Common myeloid progenitor, CD34-positive (primary cell): ENCODE measurements at places on chromosomes 7 and 10.

- no peak overlapping the region for H3K4me3 ChIP-seq
- DNase-seq = peak; percentile 45
- H3K27ac ChIP-seq = no peak overlapping the region
- H3K36me3 ChIP-seq = no peaks in the 10 kb centered on the region
- H3K4me1 ChIP-seq = peaks cover 2% of the 10 kb centered on the region
These were observed 16.8 kb upstream of the MTPN start for GRCh38 chr7:135993950-135994349.

DNA sequence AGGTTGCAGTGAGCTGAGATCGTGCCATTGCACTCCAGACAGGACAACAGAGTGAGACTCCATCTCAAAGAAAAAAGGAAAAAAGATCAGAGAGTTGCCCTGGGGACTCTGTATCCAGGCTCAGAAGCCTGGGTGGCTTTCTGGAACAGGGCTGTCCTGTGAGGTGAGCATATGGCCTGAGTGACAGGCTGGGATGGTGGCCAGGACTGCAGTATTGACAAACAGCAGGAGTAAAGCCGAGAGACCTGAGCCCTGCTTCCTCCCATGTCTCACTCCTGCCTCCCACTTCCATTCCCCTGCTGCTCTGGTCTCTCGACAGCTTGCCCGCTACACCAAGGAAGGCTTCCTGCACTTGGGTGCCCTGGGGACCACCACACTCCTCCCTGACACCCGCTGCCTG is 578.5 kb downstream of the GALNT17 start:
- no peak overlapping the region for H3K27ac ChIP-seq
- no peak for DNase-seq
- H3K4me1 ChIP-seq = no peaks in the 10 kb centered on the region
- H3K4me3 ChIP-seq = no peak overlapping the region

GRCh38 chr7:50696810-50697582 is 85.7 kb downstream of the GRB10 start:
- H3K4me3 ChIP-seq = peak overlapping the region; percentile 6
- H3K27ac ChIP-seq = no peak overlapping the region
- no peaks in the 10 kb centered on the region for H3K4me1 ChIP-seq
- no peaks in the 10 kb centered on the region for H3K36me3 ChIP-seq
- peak; percentile 56 for DNase-seq

DNA sequence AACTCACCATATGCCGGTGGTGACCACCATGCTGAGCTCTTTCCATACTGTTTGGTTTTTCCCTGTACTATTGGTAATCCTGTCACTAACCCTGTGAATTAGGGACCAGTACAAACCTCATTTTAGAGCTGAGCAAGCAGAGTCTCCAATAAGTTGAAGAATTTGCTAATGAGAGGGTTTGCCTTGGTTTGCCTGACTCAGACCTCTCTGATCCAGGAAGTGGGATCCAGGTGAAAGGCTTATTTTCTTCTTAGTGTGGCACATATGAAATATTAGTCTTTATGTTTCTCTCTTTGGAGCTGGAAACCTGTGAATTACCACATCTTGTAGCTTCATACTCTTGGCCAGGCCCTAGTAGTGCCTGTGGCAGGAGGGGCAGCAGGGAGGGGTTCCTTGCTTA is 114.1 kb upstream of the IGFBP3 start:
- H3K27me3 ChIP-seq = no peaks in the 10 kb centered on the region
- H3K27ac ChIP-seq = no peak overlapping the region
- DNase-seq = no peak
- no peak overlapping the region for H3K4me3 ChIP-seq
- H3K36me3 ChIP-seq = no peaks in the 10 kb centered on the region

GRCh38 chr7:94529516-94529915 is 19.9 kb downstream of the CASD1 start:
- peaks cover 17% of the 10 kb centered on the region for H3K36me3 ChIP-seq
- peak overlapping the region; percentile 1 for H3K27ac ChIP-seq
- DNase-seq = no peak
- no peak overlapping the region for H3K4me3 ChIP-seq

DNA sequence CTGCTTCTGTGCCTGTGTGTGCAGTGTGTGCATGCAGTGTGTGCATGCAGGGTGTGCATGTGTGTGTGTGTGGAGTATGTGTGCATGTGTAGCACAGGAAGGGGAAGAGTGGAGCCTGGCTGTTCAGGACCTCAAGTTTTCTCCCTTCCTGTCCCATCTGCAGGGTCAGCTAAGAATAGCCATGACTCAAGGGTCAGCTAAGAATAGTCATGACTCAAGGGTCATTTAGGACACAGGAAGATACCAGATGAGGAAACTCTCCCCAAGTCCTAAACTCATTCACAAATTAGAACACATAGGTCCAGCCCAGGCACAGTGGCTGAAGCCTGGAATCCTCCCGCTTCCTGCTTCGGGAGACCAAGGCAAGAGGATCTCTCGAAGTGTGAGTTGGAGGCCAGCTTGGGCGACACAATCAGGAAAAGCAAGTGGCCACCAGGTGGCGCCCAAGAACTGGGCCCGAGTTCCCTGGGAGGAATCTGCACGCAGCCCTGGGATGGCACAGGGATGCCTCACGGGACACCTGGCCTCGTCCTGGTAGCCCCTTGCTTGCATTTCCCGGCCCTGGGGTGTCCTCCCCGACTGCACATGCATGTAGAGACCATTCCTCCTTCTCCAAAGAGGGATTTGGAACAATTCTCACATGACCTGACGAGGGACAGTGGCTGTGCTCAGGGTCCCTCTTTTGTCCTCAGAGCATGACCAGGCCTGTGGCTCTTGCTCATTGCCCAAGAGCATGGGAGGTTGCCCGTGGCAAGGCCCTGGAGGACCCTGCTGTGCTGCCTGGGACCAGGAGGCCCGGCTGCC is 21.4 kb upstream of the VOPP1 start:
- DNase-seq = peak; percentile 46
- H3K27ac ChIP-seq = no peak overlapping the region
- H3K4me3 ChIP-seq = no peak overlapping the region
- no peaks in the 10 kb centered on the region for H3K36me3 ChIP-seq

GRCh38 chr7:37440738-37441385 is 7.8 kb downstream of the ELMO1 start:
- H3K27ac ChIP-seq = peak overlapping the region; percentile 41
- peak; percentile 86 for DNase-seq
- H3K4me3 ChIP-seq = no peak overlapping the region
- no peaks in the 10 kb centered on the region for H3K36me3 ChIP-seq
- no peaks in the 10 kb centered on the region for H3K27me3 ChIP-seq

DNA sequence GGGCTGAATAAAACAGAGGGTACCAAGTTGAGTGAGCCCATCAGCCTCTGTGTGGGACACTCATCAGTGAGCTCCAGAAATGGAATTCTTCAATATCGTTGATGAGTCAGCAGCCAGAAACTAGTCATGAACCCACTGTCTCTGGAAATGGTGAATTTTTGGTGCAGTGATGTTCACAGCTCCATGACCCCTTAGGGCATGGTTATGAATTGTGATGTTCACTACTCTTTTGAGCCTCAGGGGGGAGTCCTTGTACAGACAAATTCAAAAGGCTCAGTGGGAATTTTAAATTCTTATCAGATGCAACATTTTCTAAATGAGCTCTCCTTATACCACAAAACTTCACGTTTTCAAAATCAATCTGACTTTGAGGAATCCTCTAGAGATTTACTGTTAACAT is 335.7 kb downstream of the PHTF2 start:
- H3K27me3 ChIP-seq = no peaks in the 10 kb centered on the region
- no peak overlapping the region for H3K27ac ChIP-seq
- H3K36me3 ChIP-seq = no peaks in the 10 kb centered on the region
- DNase-seq = no peak

- H3K4me1 ChIP-seq = peaks cover 45% of the 10 kb centered on the region
- H3K27ac ChIP-seq = no peak overlapping the region
- H3K27me3 ChIP-seq = no peaks in the 10 kb centered on the region
These were observed 2.2 kb upstream of the CREB3L2 start for GRCh38 chr7:138004046-138004445.

GRCh38 chr10:48289501-48290238 is 15.2 kb upstream of the FRMPD2 start:
- H3K4me3 ChIP-seq = no peak overlapping the region
- no peak overlapping the region for H3K27ac ChIP-seq
- DNase-seq = peak; percentile 52
- H3K27me3 ChIP-seq = no peaks in the 10 kb centered on the region

DNA sequence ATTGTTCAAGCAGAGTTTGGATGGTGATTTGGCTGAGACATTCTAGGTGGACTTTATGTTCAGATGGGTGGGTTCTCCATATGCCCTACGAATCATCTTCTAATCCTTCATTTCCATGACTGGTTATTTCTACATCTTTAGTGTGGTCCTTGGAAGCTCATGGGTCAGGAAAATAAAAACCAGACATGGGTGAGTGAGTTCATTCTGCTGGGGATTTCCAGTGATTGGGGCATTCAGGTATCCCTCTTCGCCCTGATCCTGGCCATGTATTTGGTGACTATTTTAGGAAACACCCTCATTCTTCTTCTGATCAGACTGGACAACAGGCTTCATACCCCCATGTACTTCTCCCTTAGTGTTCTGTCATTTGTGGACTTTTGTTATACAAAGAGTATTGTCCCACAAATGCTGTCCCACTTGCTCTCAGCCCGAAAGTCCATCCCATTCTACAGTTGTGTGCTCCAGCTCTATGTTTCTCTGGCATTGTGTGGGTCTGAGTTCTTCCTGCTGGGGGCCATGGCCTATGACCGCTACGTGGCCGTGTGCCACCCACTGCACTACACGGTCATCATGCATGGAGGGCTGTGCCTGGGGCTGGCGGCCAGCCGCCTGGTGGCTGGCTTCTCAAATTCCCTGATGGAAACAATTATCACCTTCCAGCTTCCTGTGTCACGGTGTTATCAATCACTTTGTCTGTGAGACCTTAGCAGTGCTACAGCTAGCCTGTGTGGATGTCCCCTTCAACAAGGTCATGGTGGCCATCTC is 19.2 kb upstream of the OR6B1 start:
- H3K4me1 ChIP-seq = no peaks in the 10 kb centered on the region
- DNase-seq = no peak
- H3K27me3 ChIP-seq = no peaks in the 10 kb centered on the region
- H3K4me3 ChIP-seq = no peak overlapping the region

DNA sequence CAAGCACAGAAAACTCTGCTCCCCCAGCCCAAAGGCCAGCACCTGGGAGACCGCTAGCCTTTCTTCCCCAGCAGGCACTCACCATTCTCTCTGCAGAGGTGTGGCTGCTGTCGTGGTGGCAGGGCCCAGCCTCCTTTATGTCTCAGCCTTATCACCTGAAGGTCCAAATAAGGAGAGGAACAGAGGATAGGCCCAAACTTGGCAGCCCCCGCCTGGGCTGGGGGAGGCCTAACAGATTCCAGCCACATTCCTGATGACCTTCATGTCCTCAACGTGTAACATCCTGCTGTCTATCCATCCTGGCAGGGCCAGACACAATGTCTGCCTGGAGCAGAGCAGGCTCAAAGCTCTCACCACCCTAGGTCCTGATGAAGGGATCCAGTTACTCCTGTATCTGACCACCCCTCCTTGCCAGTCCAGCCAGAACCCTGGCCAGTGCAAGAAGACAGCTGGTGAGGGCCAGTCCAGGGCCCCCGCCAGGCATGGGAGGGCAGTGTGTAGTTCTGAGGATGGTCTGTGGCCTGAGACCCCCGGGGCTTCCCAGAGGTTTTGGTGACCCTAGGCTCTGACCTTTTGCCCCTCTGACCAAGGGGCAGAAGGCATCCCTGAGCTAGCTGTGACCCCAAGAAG is at the start of gene MYL7:
TSS of gene MYL7 (minus strand) at position 112 of the 630 bp plus-strand sequence. CDS start at position 85, 27 bp downstream.
- peaks cover 12% of the 10 kb centered on the region for H3K4me1 ChIP-seq
- no peaks in the 10 kb centered on the region for H3K36me3 ChIP-seq
- no peak within 1 kb of the TSS for H3K4me3 ChIP-seq
- H3K27ac ChIP-seq = no peak within 1 kb of the TSS
- no peak for DNase-seq

GRCh38 chr10:69123306-69123746 is 652 bp upstream of the VPS26A start:
- peak overlapping the region; percentile 71 for H3K4me3 ChIP-seq
- peaks cover 18% of the 10 kb centered on the region for H3K4me1 ChIP-seq
- H3K27ac ChIP-seq = peak overlapping the region; percentile 89
- no peaks in the 10 kb centered on the region for H3K36me3 ChIP-seq
- H3K27me3 ChIP-seq = no peaks in the 10 kb centered on the region

DNA sequence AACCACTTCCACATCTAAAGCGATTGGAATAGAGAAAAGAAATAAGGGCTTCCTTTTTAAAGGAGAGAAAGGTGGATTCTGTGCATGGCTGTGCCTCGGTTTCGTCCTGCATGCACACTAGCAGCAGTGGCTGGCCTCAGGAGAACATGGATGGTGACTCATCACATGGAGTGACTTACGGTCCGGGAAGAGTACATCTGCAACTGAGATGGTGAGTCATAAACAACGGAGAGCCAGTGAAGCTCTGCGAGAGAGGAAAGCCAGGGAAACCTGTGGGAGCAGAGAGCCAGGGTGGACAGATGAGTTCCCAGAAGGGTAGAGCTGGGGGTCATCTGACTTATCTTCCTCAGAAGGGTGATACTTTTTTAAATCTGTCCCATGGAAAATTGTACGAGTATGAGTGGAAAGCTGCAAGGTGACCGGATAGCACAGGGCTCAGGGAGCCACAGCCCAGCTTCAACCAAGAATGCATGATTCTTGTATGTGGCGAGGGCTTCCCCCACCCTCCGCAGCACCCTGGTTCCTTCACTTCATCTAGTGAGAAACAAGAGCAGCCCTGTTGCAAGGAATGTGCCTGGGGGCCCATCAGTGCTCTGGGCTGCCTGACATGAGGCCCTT is 259.1 kb downstream of the KLF6 start:
- no peak overlapping the region for H3K4me3 ChIP-seq
- no peak for DNase-seq
- H3K36me3 ChIP-seq = no peaks in the 10 kb centered on the region
- H3K4me1 ChIP-seq = no peaks in the 10 kb centered on the region
- no peaks in the 10 kb centered on the region for H3K27me3 ChIP-seq

- no peaks in the 10 kb centered on the region for H3K36me3 ChIP-seq
- H3K4me3 ChIP-seq = no peak overlapping the region
- no peaks in the 10 kb centered on the region for H3K27me3 ChIP-seq
- no peak for DNase-seq
- no peaks in the 10 kb centered on the region for H3K4me1 ChIP-seq
- H3K27ac ChIP-seq = no peak overlapping the region
These were observed 28.7 kb downstream of the LRGUK start for GRCh38 chr7:134155871-134156270.
